ENCODE measurements at places on chromosomes 7 and 10.

DNA sequence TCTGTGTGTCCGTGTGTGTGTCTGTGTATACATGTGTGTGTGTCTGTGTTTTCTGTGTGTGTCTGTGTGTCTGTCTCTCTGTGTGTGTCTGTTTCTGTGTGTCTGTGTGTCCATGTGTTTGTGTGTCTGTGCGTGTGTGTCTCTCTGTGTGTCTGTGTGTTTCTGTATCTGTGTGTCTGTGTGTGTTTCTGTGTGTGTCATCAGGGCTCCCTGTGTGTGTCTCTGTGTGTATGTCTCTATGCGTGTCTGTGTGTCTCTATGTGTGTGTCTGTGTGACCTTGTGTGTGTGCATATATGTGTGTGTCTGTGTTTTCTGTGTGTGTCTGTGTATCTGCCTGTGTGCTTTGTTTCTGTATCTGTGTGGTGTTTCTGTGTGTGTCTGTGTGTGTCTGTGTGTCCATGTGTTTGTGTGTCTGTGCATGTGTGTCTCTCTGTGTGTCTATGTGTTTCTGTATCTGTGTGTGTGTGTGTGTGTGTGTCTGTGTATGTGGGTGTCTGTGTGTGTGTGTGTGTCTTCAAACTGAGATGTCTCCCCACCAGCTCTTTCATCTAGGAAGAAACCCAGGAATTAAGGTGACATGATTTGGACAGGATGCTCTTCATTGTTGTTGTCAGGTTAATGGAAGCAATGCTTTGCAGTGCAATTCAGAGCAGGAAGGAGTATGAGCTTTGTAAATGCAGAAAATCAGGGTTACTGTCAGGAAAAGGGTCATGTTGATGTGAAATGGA is 20.7 kb upstream of the PPIF start:
- DNase-seq, result no peak

- DNase-seq, result no peak
Observed at GRCh38 chr7:124752310-124752709, 13.3 kb downstream of the GPR37 start.

GRCh38 chr10:63542835-63543575 is 21.8 kb downstream of the REEP3 start:
- DNase-seq, result peak; percentile 4

DNA sequence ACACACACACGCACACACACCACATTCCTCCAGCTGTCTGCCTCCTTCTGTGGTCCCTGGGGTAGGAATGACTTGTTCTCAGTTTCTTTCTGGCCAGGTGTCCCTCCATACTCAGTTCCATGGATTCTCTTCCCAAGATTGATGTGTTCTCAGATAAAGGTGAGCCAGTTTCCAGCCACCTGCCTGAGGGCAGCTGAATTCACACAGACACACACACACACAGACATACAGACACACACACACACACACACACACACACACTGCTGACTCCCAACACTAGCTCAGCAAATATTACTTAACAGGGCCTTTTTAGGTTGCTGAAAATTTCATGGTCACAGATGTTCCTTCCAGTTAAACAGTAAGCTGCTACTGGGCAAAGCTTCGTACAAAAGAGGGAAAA is 45.4 kb upstream of the GDF10 start:
- no peak for DNase-seq

- no peak for DNase-seq
Observed at GRCh38 chr7:4861673-4862072, at the start of gene PAPOLB. Gene PAPOLB, minus strand, starts transcription at chr7:4862030. Its CDS starts 220 bp downstream, at chr7:4861810.

DNA sequence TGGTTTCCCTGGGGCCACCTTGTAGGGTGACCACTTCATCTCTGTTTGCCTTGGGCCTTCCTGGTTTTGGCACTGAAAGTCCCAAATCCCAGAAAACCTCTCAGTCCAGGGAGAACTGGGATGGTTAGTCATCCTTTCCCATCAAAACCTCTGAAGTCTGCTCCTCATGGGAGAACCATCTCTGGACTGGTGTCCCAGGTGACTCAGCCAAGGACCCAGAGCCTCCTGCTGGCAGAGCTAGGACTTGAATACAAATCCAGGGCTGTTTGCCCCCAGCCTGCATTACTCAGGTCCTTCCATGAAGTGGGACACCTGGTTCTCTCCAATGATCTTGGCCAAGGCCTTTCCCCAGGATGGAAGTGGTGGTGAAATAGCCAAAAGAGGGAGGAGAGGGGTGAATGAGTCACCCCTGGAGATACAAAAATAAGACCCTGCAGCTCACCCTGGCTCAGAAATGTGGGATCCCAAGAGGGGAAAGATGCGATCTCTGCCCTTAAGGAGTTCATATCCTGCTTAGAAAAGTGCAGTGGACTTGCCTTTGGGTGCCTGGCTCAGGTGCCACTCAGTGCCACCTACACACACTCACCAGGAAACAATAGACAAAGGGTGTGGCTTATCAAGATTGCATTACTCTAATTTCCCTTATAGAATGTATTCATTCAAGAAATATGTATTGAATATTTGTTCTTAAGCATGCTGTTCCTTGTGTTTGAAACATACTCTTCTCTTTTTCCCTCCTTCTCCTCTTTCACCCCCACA is 22.0 kb downstream of the ADRA2A start:
- DNase-seq, result no peak

GRCh38 chr7:149760538-149760937 is 12.8 kb downstream of the ZNF467 start:
- no peak for DNase-seq

DNA sequence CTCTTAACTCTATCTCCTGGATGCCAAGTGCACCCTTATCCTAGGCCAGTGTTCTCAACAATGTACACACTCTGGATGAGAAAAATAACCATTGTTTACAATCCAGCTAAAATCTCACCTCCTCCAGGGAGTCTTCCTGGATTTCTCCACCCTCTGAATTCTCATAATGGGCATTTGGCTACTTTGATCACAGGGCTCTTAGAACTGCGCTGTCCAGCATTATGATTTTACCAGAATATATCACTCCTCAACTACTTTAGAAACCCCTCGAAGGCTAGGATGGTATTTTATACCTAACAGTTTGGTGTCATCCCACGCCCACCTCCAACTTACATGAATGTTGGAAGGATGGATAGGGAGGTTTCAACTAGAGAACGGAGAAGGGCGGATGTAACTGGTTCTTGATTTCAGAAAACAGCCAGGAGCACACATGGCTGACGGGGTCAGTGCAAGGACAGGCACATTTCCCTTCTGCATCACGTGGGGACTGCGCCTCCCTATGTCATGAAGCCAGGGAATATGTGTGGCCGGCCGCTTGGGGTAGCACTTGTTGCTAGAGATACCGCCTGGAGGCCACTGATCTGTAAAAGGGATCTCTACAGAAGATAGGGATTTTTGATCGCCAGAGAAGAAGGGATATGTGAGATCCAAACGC is 1.2 kb upstream of the ATP6V0E2 start:
- DNase-seq, result peak; percentile 73

GRCh38 chr10:116741391-116742351 is 695 bp downstream of the HSPA12A start:
- DNase-seq, result no peak

DNA sequence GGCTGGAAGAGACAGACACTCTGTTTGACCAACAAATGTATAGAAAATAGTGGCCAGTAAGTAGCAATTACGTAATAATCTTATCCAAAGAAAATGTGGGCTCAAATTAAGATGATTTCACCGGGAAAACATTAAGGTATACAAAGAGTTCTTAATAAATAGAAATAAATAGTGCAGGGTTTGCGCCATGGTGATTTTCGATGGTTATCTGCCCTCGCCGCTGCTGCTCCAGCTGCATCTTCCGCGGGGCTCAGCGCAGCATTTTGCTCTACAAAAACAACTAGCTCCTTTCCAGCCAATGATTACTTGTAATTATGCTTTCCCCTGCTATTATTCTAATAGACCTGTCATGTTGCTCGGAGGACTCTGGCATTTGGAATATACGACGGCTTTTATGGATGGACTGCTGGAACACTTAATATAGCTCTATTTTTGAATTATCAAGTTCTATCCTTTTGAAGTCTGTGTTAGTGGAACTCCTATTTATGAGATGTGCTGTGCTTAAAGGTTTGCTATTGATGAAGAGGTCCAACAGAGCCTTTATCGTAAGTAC is 103.8 kb downstream of the BUB3 start:
- no peak for DNase-seq

GRCh38 chr10:97914171-97914836 is 64.7 kb downstream of the GOLGA7B start:
- no peak for DNase-seq
